Progenitor cell of endocrine pancreas (in vitro differentiated cells): ENCODE measurements at places on chromosomes 16 and 17. TPM values are rescaled to one million over a fixed set of nuclear protein-coding genes. Genes with fewer than 3 reads are reported as not detected.

OSBPL7 gene
- 20.5 and 26.2 TPM in 2 replicates for total RNA-seq

AKTIP gene
- 36.5 and 43.2 TPM in 2 replicates for total RNA-seq

HBM gene
- total RNA-seq: not detected in 2 replicates

TAC4 gene
- not detected in 2 replicates for total RNA-seq

OR1A1 gene
- total RNA-seq: not detected in 2 replicates

CCDC102A gene
- total RNA-seq: 15.6 and 16.9 TPM in 2 replicates

ALOX15 gene
- 0.33 and 0.69 TPM in 2 replicates for total RNA-seq

C16orf96 gene
- 1.2 and 1.7 TPM in 2 replicates for total RNA-seq

RPS6KB1 gene
- 48.9 and 53.8 TPM in 2 replicates for total RNA-seq

CLEC16A gene
- 32.6 and 34.3 TPM in 2 replicates for total RNA-seq

SYNGR2 gene
- total RNA-seq: 50.5 and 51.5 TPM in 2 replicates

PRKCB gene
- total RNA-seq: 0.27 and 0.36 TPM in 2 replicates

GALNS gene
- total RNA-seq: 32.7 and 34.6 TPM in 2 replicates

ADGRG3 gene
- total RNA-seq: not detected in 2 replicates

ABCC6 gene
- total RNA-seq: 9.8 and 12.4 TPM in 2 replicates
